ENCODE measurements at places on chromosomes 2 and 18. TPM values are rescaled to one million over a fixed set of nuclear protein-coding genes. Genes with fewer than 3 reads are reported as not detected.
A peak's percentile ranks its signal among the peaks of the same experiment; 100 is the strongest.

GRCh38 chr2:157509744-157510143 lies 65.9 kb upstream of the CYTIP start:
- no peak overlapping the region for H3K27ac ChIP-seq
- no peaks in the 10 kb centered on the region for H3K4me1 ChIP-seq
- H3K4me3 ChIP-seq = no peak overlapping the region
- H3K36me3 ChIP-seq = no peaks in the 10 kb centered on the region
- DNase-seq = no peak

DNA sequence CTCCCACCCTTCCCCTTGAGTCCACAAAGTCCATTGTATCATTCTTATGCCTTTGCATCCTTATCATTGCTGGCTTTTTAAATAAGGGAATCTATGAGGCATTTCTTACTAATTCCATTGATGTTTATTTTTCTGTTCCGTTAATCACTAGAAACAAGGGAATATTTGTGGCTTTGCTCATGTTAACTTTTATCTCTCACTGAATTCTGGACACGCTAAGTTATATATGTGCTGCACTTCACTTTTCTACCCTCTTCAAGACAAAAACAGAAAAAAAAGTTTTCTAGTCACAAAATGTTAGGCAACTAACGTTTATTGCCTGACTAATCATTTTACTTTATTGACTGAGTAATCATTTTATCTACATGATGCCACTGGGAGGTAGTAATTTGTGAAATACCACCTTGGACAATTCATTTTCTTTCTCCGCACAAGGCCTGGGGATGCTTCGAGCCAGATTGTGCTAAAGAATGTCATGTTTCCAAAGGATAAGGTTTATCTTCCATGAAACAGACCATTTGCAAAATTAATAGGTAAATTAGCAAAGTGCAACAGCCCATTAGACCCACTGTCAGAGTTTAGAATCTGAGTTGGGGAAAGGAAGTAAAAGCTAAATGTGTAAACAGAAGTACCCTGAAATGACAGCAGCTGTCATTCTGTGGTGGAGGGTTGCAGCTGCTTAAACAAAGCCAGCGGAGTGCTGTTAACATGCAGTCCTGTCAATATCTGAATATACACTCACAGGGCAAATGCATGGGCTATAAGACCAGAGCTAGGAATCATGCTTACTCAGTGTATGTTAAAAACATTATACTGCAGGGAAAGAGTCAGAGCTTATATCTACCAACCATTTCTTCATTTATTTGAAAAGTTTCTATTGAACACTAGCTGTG lies 658.7 kb downstream of the CNTNAP5 start:
- no peaks in the 10 kb centered on the region for H3K4me1 ChIP-seq
- H3K27ac ChIP-seq = no peak overlapping the region

DNA sequence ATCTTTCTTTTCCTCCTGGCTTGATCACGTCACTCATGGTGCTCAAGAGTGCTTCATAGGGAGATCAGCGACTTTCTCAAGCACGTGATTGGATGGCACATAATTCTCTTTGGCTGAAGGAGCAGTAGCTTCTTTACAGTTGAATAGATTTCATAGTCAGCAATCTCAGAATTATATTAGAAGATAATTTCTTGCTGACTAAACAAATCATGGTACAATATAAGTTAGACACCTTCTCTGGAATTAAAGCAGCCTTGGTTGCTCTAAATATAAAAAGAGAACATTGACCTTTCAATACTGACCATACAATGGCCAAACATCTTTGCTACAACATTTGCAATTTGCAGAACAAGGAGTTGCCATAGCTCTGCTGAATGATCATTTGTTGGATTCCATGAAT lies 238.5 kb upstream of the CHST9 start:
- H3K27me3 ChIP-seq = no peaks in the 10 kb centered on the region
- no peak for DNase-seq
- 0 out of 2 replicates have a peak, but pooled peaks cover 5% of the 10 kb centered on the region for H3K36me3 ChIP-seq
- H3K4me3 ChIP-seq = no peak overlapping the region
- no peak overlapping the region for H3K27ac ChIP-seq

GRCh38 chr2:86414996-86415395 lies 26.2 kb upstream of the KDM3A start:
- 0 out of 2 replicates have a peak, but pooled peaks cover 6% of the 10 kb centered on the region for H3K4me1 ChIP-seq
- no peak overlapping the region for H3K27ac ChIP-seq
- H3K36me3 ChIP-seq = no peaks in the 10 kb centered on the region
- no peak for DNase-seq
- no peak overlapping the region for H3K4me3 ChIP-seq

- H3K36me3 ChIP-seq = no peaks in the 10 kb centered on the region
- H3K4me3 ChIP-seq = no peak overlapping the region
- H3K4me1 ChIP-seq = no peaks in the 10 kb centered on the region
- DNase-seq = no peak
Observed at GRCh38 chr2:204863336-204863735, 318.1 kb downstream of the PARD3B start.

DNA sequence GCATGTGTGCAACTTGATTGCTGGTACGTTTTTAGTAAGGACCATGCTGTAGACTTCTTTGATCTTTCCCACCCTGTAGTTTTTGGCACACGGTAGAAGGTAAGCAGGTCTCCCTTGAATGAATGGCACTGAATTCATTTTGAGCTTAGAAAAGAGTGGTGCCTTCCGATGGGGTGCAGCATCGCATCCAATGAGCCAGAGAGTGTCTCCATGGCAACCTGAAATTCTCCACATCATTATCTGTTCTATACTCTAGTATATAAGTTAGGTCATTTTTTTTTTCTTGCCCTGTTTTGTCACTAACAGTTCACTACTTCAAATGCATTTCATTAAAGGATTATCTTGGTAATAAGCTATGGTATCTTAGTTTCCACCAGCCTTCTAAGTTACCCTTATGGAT lies 81.2 kb upstream of the REV1 start:
- H3K36me3 ChIP-seq = no peaks in the 10 kb centered on the region
- DNase-seq = no peak
- peaks cover 13% of the 10 kb centered on the region for H3K4me1 ChIP-seq
- no peak overlapping the region for H3K4me3 ChIP-seq

GRCh38 chr2:148614322-148615049 lies 30.1 kb upstream of the EPC2 start:
- no peaks in the 10 kb centered on the region for H3K36me3 ChIP-seq
- H3K4me1 ChIP-seq = peaks cover 19% of the 10 kb centered on the region
- H3K27me3 ChIP-seq = no peaks in the 10 kb centered on the region
- peak overlapping the region; percentile 25 for H3K4me3 ChIP-seq
- peak overlapping the region; percentile 59 for H3K27ac ChIP-seq
- DNase-seq = peak; percentile 65

- peaks cover 3% of the 10 kb centered on the region for H3K27me3 ChIP-seq
- peaks cover 33% of the 10 kb centered on the region for H3K4me1 ChIP-seq
- H3K27ac ChIP-seq = peak overlapping the region; percentile 98
Observed at GRCh38 chr2:229920011-229920641, 1.7 kb downstream of the TRIP12 start.

DNA sequence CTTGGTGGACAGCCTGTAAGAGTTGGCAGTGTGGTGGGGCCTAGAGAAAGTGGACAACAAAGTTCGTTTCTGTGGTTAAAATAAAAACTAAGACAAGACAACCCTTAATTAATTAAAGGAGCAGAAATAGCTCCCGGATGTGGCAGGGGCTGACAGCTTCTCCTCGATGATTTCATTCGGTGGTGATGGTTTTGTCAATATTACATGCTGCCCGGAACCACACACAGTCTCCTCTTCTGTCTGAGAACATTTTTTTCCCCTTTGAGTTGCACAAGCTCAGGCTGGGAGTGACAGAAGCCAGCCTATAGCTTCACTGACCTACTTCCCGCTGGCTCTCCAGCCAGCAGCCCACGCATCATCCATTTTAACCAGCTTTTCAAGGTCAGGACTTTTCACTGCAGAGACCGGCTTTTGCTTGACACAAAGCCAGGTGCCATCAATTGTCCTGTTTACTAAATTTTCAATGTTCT lies 378.8 kb downstream of the SLC4A3 start:
- no peak for DNase-seq
- peaks cover 36% of the 10 kb centered on the region for H3K4me1 ChIP-seq
- H3K36me3 ChIP-seq = no peaks in the 10 kb centered on the region
- H3K4me3 ChIP-seq = no peak overlapping the region
- no peaks in the 10 kb centered on the region for H3K27me3 ChIP-seq

DNA sequence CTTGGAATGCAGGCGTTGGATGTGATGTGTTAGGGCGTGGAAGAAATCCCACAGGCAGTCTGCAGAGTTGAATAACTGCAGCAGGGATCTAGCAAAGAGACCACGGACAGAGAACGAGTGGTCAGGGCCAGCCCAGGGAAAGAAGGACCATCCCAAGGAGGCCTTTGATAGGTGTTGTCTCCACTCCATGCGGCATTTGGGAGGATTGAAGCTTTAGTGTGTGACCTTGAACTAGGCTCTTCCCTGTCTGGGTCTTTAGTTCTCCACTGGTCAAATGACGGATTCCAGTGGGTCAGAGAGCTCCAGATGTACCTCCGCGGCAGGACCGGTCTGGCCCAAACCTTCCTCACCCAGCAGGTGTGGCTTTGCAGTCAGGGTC lies 18.4 kb downstream of the GREB1 start:
- peaks cover 11% of the 10 kb centered on the region for H3K4me1 ChIP-seq
- H3K27me3 ChIP-seq = peaks cover 48% of the 10 kb centered on the region
- H3K4me3 ChIP-seq = no peak overlapping the region
- DNase-seq = no peak
- no peaks in the 10 kb centered on the region for H3K36me3 ChIP-seq

DNA sequence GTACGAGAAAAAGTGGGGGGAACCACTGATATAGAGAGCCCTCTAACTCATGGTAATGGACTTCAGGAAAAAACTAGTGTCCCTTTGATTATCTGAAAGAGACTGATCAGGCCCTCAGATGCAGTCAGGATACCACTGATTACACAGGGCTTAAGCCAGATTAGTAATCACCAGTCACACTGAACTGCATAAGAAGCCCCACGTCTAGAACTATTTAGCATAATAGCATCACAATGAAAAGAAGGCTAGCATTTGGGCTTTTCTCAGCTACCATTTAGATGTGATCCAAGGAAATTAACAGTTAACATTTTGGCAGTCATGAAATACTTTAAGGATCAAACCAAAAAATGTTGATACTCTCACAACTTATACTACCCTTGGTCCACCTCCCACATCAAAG lies 813.1 kb upstream of the POU3F3 start:
- no peaks in the 10 kb centered on the region for H3K27me3 ChIP-seq
- no peaks in the 10 kb centered on the region for H3K4me1 ChIP-seq
- H3K4me3 ChIP-seq = no peak overlapping the region
- no peak overlapping the region for H3K27ac ChIP-seq

DNA sequence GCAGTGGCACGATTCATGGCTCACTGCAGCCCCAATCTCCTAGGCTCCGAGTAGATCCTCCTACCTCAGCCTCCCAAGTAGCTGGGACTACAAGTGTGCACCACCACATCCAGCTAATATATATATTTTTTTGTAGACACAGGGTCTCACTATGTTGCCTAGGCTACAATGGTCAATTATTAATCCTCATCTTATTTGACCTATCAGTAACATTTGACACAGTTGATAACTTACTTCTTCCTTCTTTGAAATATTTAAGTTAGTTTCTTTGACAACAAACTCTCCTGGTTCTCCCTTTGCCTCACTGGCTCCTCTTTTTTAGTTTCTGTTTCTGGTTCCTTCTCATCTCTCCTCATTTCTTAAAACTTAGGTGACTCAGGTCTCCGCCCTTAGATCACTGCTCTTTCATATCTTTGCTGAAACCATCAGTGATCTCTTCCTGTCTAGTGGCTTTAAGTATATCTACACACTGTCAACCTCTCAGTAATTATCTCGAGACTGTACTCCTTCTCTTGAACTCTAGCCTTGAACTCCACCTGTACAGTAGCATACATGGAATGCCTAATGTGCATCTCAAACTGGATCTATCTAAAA lies 11.5 kb downstream of the PGAP1 start:
- no peak for DNase-seq
- H3K4me1 ChIP-seq = peaks cover 10% of the 10 kb centered on the region
- no peak overlapping the region for H3K4me3 ChIP-seq
- peaks cover 47% of the 10 kb centered on the region for H3K36me3 ChIP-seq
- H3K27ac ChIP-seq = no peak overlapping the region

- DNase-seq = no peak
- peaks cover under 1% of the 10 kb centered on the region for H3K27me3 ChIP-seq
- no peak overlapping the region for H3K27ac ChIP-seq
- no peaks in the 10 kb centered on the region for H3K36me3 ChIP-seq
Observed at GRCh38 chr18:73918816-73919215, 228.8 kb downstream of the FBXO15 start.

GRCh38 chr18:35451032-35451431 lies 46.7 kb downstream of the INO80C start:
- peaks cover 14% of the 10 kb centered on the region for H3K27me3 ChIP-seq
- no peak overlapping the region for H3K4me3 ChIP-seq
- peaks cover 3% of the 10 kb centered on the region for H3K4me1 ChIP-seq
- no peak for DNase-seq

DNA sequence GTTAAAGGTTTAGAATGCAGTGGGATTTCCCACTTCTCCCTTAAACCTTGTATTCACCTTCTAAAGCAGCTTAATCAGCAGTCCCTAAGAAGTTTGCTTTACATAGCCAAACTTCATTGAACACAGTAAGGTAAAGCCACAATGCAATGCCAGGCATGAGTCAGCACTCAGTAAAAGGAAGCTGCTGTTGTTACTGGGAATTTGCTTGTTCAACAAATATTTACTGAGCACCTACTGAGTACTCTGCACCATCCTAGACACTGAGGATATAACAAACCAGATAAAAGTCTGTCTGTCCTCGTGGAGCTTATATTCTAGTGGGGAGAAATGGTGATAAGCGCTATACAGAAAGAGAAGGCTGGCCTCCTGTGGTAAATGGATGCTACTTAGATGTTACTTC lies 162.7 kb downstream of the PKP4 start:
- H3K4me1 ChIP-seq = peaks cover 19% of the 10 kb centered on the region
- peaks cover 15% of the 10 kb centered on the region for H3K36me3 ChIP-seq

DNA sequence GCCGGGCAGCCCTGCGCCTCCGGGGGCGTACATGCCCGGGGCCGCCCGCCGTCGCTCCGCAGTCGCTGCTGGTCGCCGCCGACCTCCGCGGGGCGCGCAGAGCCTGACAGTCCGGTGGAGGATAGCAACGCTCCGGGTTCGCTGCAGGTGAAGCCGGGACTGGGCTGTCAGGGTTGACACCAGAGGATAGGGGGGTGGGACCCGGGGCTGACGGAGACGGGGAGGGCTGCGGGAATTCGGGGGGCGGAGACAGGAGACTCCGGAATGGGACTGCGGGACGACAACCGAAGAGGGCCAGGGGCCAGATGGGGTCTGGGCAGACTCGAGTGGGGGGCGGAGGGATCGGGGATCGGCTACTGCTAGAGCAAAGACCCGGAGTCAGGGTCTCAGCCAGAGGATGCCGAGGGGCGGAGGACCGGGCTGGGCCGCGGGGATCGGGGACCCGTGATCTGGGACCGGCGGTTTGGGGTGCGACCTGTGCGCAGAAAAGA lies 403 bp downstream of the TMEM127 start:
- peak overlapping the region; percentile 99 for H3K4me3 ChIP-seq
- peaks cover 5% of the 10 kb centered on the region for H3K27me3 ChIP-seq
- DNase-seq = no peak
- peak overlapping the region; percentile 55 for H3K27ac ChIP-seq
- peaks cover 55% of the 10 kb centered on the region for H3K4me1 ChIP-seq

CREG2 gene
- total RNA-seq = not detected

SLC39A10 gene
- total RNA-seq = 30.4 TPM

EDAR gene
- not detected for total RNA-seq

CNDP1 gene
- total RNA-seq = not detected

MAB21L4 gene
- not detected for total RNA-seq

CCBE1 gene
- 207 TPM for total RNA-seq

CD28 gene
- total RNA-seq = not detected

ALPI gene
- total RNA-seq = not detected

GPR75 gene
- 1.5 TPM for total RNA-seq
